ENCODE measurements at places on chromosomes 3 and 15.

GRCh38 chr3:21158861-21159542 is 592.0 kb downstream of the ZNF385D start:
- DNase-seq, result no peak

GRCh38 chr3:160454995-160455394 is 5.4 kb upstream of the TRIM59 start:
- no peak for DNase-seq

DNA sequence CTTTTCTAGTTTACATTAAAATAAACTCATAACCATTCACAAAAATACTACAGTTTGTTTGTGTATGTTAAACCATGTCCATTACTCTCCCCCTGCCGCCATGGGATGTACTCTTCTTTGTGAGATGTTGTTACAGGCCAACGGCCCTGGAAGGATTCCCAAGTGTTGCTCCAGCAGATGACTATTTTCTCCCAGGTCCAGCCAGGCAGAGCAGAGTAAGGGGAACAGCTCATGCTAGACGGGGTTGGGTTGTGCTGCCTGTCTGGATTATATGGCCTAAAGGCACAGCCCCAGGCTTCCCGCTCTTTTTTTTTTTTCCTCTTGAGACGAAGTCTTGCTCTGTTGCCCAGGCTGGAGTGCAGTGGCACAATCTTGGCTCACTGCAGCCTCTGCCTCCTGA is 24.5 kb upstream of the SLCO2A1 start:
- DNase-seq, result no peak

GRCh38 chr3:64659617-64659978 is 28.2 kb downstream of the ADAMTS9 start:
- no peak for DNase-seq

DNA sequence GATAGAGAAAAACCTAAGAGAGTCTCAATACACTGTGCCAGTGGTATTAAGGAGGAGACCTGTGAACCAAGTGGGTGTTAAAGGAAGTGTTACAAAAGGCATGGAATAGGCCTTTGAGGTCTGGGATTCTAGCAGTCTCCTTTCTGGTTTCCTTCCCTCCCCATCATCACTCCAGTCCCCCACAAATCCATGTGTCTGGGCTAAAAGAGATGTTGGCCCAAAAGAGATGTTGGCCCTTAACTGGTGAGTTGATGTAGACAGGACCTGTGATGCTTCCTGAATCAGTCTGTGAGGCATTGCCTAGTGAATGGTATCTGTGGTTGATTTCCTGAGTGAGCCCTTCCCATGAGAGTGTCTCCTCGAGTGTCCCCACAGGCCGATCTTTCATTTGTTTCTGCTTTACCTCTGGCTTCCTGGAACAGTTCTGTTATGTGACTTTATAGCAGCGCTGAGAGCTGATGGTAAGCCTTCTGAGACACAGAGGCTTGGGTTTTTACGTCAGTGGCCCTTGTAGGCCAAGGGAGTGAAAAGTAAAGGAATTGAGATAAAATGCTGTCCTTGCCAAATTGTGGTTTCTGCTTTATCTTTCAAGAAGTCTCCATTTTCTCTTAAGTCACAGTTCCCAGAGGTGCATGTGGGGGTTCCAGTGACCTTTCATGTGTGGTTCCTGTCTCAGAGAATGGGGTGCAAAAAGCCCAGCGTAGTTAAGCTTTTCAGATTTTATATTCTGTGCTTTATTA is 87.8 kb downstream of the KLHL25 start:
- no peak for DNase-seq

DNA sequence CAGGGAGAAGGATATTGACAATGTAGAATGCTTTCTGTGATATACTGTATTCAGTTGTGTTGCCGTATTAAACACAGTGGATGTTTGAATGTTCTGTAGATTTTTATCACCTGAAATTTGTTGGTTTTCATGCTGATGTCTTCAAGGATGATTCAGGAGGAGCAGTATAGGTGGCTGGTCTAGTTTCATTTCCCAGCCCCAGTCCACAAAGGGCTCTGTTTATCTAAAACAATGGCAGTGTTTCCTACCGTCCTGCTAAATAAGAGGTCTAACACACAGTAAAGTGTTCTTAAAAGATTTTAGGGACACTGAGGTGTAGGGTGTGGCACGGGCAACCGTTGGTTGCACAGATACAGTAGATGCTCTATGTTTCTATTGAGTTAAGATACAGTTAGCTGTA is 26.0 kb downstream of the NEO1 start:
- DNase-seq, result no peak

DNA sequence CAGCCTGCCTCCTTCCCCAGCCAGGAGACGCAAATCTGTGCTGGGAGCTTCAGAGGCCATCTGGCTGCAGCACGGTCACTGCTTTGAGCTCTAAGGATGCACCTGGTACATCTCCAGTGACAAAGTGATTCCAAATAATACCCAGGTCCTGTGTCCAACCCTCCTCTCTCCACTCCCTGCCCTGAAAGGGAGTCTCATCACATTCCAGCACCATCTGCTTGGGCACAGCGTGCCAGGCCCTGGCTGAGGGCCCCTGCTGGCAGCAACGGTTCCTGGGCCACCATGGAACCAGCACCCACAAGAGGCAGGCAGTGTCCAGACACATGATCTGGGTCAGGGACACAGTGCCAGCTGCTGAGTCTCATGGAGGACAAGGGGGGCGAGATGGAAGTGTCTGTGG is 81.3 kb downstream of the MTHFS start:
- no peak for DNase-seq

GRCh38 chr3:55619046-55619808 is 132.1 kb upstream of the WNT5A start:
- no peak for DNase-seq

- DNase-seq, result no peak
These were observed 511.7 kb upstream of the CDIN1 start for GRCh38 chr15:36067483-36068274.

DNA sequence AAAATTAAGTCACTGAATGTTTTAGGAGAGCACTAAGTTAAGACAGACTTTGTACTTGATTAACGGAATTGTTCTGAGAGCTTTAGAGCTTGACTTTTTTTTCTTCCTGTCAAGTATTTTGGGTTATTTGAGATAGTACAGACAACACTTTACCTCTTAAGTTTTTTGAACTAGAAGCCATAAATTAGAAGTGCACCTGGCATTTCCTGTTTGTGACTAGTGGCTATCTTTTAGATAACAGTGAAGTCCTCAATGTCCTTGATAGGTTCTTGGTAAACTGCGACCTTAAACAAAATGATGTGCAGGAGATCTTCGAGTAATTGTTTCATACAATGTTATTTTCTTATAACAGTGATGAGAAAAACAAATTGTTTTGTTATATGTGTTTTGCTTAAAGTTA is 213.9 kb downstream of the TP63 start:
- DNase-seq, result no peak

DNA sequence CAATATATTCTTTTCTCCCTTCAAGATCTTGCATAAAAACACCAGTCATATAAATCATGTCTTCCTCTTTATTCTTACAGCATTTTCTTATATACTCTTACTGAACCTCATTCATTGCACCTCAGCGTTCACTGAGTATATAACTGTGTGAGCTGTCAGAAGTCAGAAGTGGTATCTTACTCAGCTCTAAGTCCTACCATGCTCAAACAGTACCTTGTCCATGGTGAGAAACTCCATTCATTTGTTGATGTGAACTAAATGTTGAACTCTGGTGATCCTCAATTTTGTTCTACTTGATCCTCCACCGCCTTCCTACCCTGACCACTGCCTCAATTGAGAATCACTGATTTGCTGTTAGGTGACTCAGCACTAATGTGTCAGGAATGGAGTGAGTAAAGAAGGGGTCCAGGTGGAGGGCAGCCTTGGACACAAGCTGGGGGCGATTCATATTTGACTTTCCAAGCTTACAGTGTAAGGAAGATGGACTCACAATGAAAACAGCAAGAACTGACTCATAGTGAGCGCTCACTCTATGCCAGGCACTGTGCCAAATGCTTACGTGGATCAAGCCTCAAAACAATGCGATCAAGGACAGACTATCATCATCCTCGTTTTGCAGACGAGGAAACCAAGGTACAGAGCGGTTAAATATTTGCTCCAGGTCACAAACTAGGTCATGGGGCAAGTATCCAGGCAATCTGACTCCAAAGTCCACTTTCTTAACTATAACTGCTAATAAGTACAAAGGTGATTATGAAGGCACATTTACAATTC is 13.5 kb upstream of the ZFYVE19 start:
- no peak for DNase-seq

Data from sciatic nerve (tissue), 2 donors.